T-helper 2 cell treated with Interferon-gamma antibody and Interleukin-4, amounts not matched to agents 5 μg/mL and 100 μg/mL, for 36 hours (primary cell): ENCODE measurements at places on chromosomes 12 and 14.

- no peak for DNase-seq
These were observed 14.2 kb upstream of the PLXNC1 start for GRCh38 chr12:94133964-94134795.

- DNase-seq = no peak
These were observed 157.9 kb downstream of the ZNF664 start for GRCh38 chr12:124130691-124131591.

DNA sequence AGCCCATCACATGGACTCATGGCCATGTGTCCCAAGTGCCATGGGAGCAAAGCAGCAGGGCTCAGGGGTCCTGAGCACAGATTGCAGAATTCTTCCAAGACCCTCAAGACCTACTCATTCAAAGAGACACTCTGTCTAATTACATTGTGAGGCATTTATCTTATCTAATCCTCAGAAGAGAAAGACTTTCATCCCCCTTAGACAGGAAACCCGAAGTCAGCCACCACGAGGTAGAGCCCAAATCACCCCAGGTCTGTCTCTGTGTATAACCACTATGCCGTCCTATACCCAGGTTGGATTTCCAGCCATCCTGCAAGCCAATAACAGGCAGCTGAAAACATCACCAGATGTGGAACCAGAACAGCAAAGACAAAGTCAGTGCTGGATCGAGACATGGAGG, 8.9 kb upstream of the BCL11B start:
- no peak for DNase-seq

GRCh38 chr12:59088673-59089072, 168.4 kb upstream of the LRIG3 start:
- no peak for DNase-seq

- DNase-seq = no peak
These were observed 10.6 kb upstream of the SRSF5 start for GRCh38 chr14:69756298-69756697.
